Mesothelial cell of epicardium (in vitro differentiated cells): ENCODE measurements at places on chromosomes 1 and 21.

DNA sequence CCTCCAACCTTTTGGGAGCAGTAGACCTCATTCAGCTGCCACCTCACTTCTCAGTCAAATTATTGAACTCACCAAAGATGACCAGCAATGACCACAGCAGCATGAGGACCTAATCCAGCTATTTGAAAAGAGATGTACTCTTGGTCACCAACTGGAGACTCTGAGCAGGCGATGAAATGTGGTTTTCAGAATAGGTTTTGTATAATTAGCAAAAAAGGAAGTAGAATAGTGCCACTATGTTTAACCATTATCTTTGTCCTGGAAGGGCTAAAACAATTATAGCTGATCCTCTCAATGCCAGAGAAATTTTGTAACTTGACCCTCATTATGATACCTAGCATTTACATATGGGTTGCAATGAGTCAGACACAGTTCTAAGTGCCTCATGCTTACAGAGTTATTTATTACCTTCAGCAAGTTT is at the start of gene FCRL2:
Gene FCRL2, minus strand, starts transcription at position 162 of the 421 bp plus-strand sequence. Its CDS starts 59 bp downstream, at position 103.
- H3K4me1 ChIP-seq: no peaks in the 10 kb centered on the region
- no peak within 1 kb of the TSS for H3K27ac ChIP-seq
- H3K36me3 ChIP-seq: no peaks in the 10 kb centered on the region
- H3K4me3 ChIP-seq: no peak within 1 kb of the TSS
- DNase-seq: no peak

DNA sequence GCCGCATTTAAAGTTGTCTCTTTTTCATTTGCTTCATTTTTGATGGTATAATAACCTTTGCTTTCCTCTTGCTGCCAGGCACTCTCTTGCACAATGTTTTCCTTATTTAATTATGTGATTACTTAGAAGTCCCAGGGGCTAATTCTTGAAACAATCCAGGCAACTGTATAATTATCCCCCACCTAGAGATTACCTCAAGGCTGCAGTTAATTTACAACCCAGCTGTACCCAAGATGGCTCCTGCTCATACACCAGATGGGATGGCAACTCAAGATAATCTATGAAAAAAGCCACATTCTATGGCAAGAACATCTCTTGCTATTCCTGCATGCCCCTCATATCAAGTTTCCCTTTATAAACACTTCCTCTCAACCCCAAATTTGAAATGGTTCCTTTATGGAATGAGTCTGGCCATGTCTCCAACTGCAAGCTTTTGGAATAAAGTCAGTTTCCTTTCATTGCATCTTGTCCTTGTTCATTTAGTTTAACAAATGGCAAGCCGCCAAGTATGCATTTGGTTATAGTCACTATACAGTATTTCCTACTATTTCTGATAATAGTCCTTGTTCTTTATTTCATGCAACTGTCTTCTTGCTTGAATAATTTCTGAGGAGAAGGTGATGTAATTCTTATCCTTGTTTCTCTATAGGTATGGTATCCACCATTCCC is 1042.6 kb downstream of the PLA2G4A start:
- peak overlapping the region; percentile 45 for H3K27ac ChIP-seq
- no peak overlapping the region for H3K4me3 ChIP-seq
- no peaks in the 10 kb centered on the region for H3K27me3 ChIP-seq

GRCh38 chr1:214990619-214991018 is 91.9 kb upstream of the KCNK2 start:
- no peak overlapping the region for H3K27ac ChIP-seq
- no peaks in the 10 kb centered on the region for H3K36me3 ChIP-seq
- H3K4me3 ChIP-seq: no peak overlapping the region
- H3K4me1 ChIP-seq: peaks cover 8% of the 10 kb centered on the region
- no peak for DNase-seq

- H3K36me3 ChIP-seq: no peaks in the 10 kb centered on the region
- H3K4me3 ChIP-seq: no peak overlapping the region
- H3K27me3 ChIP-seq: no peaks in the 10 kb centered on the region
- H3K4me1 ChIP-seq: peaks cover 37% of the 10 kb centered on the region
- H3K27ac ChIP-seq: peak overlapping the region; percentile 81
These were observed 100.0 kb upstream of the HNRNPU start for GRCh38 chr1:244964112-244964971.

DNA sequence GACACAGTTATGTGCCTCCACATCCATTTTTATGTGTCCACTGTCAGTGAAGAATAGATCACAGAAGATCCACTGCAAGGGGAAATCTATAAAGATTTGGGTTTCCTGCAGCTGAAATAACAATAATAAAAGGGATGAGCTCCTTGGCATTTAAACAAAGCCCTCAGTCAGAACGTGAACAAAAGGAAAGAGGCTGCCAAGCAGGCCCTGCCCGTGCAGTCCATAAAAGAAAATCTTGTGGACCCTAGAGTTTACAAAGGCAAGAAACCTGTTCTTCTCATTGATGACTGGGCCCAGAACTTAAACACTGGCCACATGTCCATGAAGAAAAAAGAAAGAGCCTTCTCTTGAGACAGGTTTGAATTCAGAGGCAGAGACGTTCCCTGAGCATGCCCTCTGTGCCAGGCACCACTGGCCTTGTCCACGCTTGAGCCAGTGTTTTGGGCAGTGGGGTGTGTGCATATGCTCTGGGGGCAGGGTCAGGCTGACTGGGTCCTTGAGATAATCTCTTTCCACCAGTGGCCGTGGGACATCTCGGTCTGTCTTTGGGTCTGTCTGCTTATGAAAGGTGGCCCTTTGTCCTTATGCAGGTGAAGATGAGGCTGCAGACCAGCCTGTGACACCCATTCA is 142.7 kb downstream of the HIVEP3 start:
- no peak overlapping the region for H3K4me3 ChIP-seq
- no peak overlapping the region for H3K27ac ChIP-seq
- DNase-seq: no peak
- H3K27me3 ChIP-seq: peaks cover 9% of the 10 kb centered on the region

DNA sequence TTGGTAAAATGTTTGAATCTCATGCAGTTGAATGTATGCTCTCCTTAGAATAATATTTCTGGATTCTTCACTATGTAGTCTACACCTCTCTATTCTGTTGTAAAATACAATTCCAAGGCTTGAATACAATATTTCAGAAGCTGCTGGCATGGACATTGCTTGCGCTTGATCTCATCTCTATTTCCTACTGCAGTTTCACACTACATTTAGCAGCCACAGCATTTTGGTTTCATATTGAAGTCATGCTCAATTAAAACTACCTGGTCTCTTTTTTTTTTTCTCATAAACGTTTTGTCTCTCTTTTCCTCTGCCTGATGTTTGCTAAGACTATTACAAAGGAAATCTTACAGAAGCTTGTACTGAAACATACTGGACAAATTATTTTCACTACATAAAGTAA is 631.0 kb upstream of the TMPRSS15 start:
- no peak for DNase-seq
- H3K27me3 ChIP-seq: no peaks in the 10 kb centered on the region
- H3K36me3 ChIP-seq: no peaks in the 10 kb centered on the region

DNA sequence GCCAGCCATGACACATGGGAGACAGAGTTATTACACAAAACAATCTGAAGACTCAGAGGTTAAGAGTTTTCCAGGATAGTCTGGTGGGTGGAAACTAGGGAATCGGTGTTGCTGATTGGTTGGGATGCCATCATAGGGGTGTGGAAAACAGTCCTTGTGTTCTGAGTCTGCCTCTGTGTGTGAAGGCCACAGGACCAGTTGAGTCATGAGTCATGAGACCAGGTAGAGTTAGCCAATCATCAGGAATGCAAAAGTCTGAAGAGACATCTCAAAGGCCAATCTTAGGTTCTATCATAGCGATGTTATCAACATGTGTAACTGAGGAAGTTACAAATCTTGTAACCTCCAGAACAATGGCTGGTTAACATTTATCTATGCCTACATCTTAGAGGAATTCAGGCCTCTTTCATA is 49.7 kb upstream of the NEK7 start:
- no peak overlapping the region for H3K27ac ChIP-seq
- H3K36me3 ChIP-seq: no peaks in the 10 kb centered on the region
- no peak for DNase-seq
- peaks cover 1% of the 10 kb centered on the region for H3K4me1 ChIP-seq
- H3K4me3 ChIP-seq: no peak overlapping the region
- H3K27me3 ChIP-seq: no peaks in the 10 kb centered on the region

DNA sequence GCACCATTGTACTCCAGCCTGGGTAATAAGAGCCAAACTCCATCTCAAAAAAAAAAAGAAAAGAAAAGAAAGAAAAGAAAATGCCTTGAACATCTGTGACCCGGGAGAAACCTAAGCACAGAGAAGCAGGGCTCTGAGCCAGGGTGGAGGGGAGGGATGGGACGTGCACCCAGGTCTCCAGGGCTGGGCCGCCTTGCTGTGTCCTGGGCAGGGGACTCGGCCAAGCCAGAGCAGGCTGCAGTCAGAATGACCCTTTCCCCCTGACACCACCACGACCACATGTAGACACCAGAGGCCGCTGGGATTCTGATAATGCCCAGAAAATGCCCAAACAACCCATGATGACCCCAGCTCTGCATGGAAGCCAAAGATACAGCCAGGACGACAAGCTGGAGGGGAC is 17.8 kb downstream of the CHD5 start:
- no peak overlapping the region for H3K4me3 ChIP-seq
- peaks cover 5% of the 10 kb centered on the region for H3K4me1 ChIP-seq
- peaks cover 78% of the 10 kb centered on the region for H3K27me3 ChIP-seq
- no peaks in the 10 kb centered on the region for H3K36me3 ChIP-seq

- H3K27me3 ChIP-seq: no peaks in the 10 kb centered on the region
- H3K27ac ChIP-seq: no peak overlapping the region
- no peak for DNase-seq
- peaks cover 7% of the 10 kb centered on the region for H3K36me3 ChIP-seq
- H3K4me1 ChIP-seq: peaks cover 25% of the 10 kb centered on the region
These were observed 48.6 kb downstream of the MIGA1 start for GRCh38 chr1:77828098-77828497.

- H3K27me3 ChIP-seq: no peaks in the 10 kb centered on the region
- H3K36me3 ChIP-seq: peaks cover 5% of the 10 kb centered on the region
- peaks cover 30% of the 10 kb centered on the region for H3K4me1 ChIP-seq
- H3K27ac ChIP-seq: peak overlapping the region; percentile 66
- peak; percentile 80 for DNase-seq
- H3K4me3 ChIP-seq: no peak overlapping the region
These were observed 81.5 kb downstream of the ABCA4 start for GRCh38 chr1:94039514-94039870.

GRCh38 chr1:168374566-168374965 is 93.9 kb downstream of the TBX19 start:
- H3K36me3 ChIP-seq: no peaks in the 10 kb centered on the region
- no peaks in the 10 kb centered on the region for H3K27me3 ChIP-seq
- H3K4me1 ChIP-seq: peaks cover 12% of the 10 kb centered on the region
- no peak overlapping the region for H3K4me3 ChIP-seq
- no peak for DNase-seq

DNA sequence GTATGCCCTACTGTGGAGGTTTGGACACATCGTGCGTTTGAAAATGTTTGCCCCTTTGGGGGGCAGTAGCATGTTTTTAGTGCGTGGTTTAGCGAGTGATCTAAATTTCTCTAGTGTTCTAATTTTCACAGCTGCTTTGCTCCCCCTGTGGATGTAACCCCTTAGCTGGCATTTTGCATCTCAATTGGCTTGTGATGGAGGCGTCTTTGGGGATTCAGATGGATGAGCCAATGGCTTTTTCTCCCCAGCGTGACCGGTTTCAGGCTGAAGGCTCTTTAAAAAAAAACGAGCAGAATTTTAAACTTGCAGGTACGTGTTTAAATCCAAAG is 836 bp downstream of the CDC7 start:
- DNase-seq: no peak
- no peak overlapping the region for H3K4me3 ChIP-seq
- no peak overlapping the region for H3K27ac ChIP-seq
- no peaks in the 10 kb centered on the region for H3K27me3 ChIP-seq
- peaks cover 16% of the 10 kb centered on the region for H3K4me1 ChIP-seq

DNA sequence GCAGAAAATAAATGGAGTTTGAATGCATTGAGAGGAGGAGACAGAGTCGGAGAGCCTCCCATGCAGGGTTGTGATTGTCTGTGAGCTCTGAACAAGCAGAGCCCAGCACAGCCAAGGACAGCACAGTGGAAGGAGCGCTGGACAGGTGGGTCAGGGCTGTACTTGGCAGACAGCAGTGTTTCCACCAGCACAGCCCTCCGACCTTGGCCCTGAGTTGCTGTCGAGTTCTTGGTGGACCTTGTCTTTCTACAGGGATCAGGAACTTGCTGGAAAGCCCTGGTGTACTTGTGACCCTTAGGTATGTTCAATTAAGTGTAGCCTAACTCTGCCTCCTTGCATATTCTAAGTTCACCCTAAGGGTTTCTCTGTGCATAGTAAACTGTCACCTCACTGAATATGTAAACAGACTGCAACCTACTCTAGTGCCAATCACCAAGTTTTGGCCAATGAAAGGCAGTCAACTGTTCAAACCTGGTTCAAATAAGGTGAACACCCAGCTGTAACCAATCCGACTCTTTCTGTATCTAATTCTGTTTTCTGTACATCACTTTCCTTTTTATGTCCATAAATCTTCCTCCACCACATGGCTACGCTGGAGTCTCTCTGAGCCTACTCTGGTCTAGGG is 86.6 kb upstream of the SLC25A33 start:
- H3K27ac ChIP-seq: peak overlapping the region; percentile 8
- peaks cover 66% of the 10 kb centered on the region for H3K4me1 ChIP-seq
- no peak overlapping the region for H3K4me3 ChIP-seq
- H3K27me3 ChIP-seq: no peaks in the 10 kb centered on the region
- DNase-seq: no peak
- no peaks in the 10 kb centered on the region for H3K36me3 ChIP-seq
